Left lobe of liver (tissue), 2 donors: ENCODE measurements at places on chromosomes 5 and 9. TPM values are rescaled to one million over a fixed set of nuclear protein-coding genes. Genes with fewer than 3 reads are reported as not detected.

Gene TEX48
- total RNA-seq = not detected

Gene SLC4A9
- total RNA-seq = 0.10 TPM

Gene SLC45A2
- total RNA-seq = 0.48 TPM

Gene FAM78A
- 1.2 TPM for total RNA-seq

Gene MARCOL
- total RNA-seq = not detected

Gene ZNF354C
- 1.3 TPM for total RNA-seq

Gene SPINK4
- total RNA-seq = not detected

Gene PRKAA1
- 38.9 TPM for total RNA-seq

Gene PCDHGA4
- total RNA-seq = 0.53 TPM

Gene STKLD1
- 0.83 TPM for total RNA-seq

Gene RPL37
- total RNA-seq = 375 TPM

Gene ALDOB
- total RNA-seq = 4,002 TPM

Gene MRRF
- 16.3 TPM for total RNA-seq

Gene C9orf153
- total RNA-seq = 0.15 TPM

Gene PCDHB15
- total RNA-seq = 0.38 TPM

Gene GPR150
- total RNA-seq = 0.23 TPM

Gene NTNG2
- 0.38 TPM for total RNA-seq

Gene PCDHA9
- total RNA-seq = not detected

DNA sequence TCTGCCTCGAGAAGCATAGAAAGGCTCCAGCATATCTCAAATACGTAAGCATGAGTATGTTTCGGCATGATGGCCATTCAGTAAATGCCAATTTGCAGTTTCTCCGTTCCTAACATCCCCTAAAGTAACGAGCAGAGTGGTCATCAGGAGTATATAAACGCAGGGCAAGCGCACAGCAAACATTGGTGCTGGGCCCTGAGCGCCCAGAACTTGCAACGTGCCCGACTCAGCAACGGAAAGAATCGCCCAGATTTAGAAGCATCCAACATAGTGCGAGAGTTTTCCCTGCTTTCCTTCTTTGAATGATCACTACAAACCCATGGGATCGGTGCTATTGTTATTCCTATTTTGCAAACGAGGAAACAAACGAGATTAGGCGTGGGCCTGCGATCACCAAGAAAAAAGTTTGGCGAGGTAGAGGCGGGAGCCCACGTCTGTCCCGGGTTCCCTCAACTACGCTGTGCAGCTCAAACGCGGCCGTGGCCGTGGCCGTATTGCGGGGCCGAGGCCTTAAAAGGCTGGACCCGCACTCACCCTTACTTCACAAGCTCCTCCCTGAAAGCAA lies 505 bp downstream of the RPS14 start:
- DNase-seq = no peak

DNA sequence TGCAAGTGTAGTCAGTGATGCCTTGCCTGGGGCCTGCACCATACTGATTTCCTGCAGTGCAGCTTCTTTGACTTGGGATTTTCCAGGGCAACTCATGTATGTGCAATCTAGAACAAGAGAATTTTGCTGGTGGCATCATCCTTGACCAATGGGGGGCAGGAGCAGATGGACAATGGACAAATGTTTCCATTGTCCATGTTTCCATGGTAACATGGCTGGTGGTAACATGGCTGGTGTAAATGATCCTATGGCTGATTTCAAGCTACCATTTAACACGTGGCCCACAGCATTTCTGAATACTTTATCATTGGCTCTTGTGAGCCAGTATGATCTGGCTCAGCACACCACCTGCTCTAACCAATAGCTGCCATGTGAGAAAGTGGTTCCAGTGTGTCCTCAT lies 130.1 kb upstream of the OSMR start:
- no peak for DNase-seq

GRCh38 chr5:54704825-54705224 lies 187.3 kb downstream of the SNX18 start:
- no peak for DNase-seq

GRCh38 chr5:142821733-142822487 lies 51.7 kb downstream of the ARHGAP26 start:
- no peak for DNase-seq

- no peak for DNase-seq
Measured at GRCh38 chr9:123080444-123080843, 47.0 kb downstream of the GPR21 start.

GRCh38 chr5:86500947-86501346 lies 116.8 kb upstream of the COX7C start:
- no peak for DNase-seq

DNA sequence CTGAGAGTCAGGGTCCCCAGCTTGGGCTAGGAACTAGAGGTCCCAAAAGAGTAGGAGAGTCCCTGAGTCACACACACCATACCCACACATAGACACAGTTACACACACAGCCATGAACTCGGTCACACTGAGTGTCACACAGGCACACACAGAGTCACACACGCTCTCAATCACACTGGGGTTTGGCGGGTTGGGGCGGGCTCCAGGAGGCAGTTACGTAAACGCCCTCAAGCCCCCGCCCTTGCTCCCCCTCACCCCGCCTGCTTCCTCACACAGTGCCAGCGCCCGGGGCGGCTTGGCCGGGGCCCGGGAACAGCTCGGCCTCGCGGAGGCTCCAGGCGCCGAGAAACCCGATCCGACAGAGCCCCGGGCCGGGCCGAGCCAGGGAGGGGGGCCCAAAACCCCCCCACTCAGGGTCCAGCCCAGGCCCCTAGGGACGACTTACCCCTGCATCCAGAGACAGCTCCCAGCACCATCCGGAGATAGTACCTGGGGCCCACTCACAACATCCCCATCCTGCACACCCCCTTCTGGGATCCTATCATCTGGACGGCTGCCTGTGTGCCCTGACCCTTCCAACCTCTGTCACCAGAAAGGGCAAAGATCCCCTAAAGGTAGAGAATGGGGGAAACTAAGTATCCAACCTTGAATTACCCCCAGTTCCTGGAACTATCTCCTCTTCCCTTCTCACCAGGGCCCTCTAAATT lies 3.5 kb upstream of the CNTFR start:
- peak; percentile 89 for DNase-seq

- no peak for DNase-seq
Measured at GRCh38 chr9:77912895-77913693, 118.5 kb downstream of the GNAQ start.

GRCh38 chr5:150647275-150648251 lies 7.1 kb downstream of the SYNPO start:
- no peak for DNase-seq

DNA sequence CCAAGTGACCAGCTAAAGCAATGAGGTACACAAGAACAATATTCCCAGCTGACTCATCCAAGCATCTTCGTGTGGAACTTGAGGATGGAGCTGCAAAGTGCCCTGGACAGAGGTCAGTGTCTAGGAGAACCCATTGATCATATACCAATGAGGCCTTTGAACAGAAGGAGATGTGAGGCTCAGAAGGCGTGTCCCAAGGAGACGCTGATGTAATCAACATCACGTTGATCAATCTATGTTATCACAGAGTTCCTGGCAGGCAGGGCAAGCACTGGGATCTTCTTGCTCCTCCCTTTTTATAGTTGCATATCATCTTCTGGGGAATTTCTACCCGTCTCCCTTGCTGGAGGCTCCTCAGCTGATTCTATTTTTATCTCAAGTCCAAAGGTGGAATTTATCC lies 163.4 kb downstream of the TRPM6 start:
- no peak for DNase-seq

- no peak for DNase-seq
Measured at GRCh38 chr5:56272765-56273164, 39.6 kb upstream of the ANKRD55 start.

GRCh38 chr5:151298063-151298855 lies 5.3 kb downstream of the SLC36A3 start:
- no peak for DNase-seq

DNA sequence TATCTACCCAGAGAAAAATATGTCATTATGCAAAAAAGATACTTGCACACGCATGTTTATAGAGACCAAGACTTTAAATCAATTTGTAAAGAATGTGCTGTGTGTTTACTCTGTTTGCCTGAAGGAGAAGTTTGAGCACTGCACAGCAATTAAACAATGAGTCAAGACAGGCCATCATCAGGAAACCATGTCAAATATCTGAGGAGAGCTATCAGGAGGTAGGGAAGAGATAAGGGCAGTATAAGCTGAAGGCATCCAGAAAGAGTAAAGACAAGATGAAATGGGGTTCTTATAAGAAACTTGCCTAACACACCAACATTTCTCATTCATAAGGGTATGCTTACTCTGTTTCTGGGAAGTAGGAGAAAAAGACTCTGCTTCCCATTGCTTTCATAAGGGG lies 405.8 kb upstream of the PTGER4 start:
- DNase-seq = no peak

- no peak for DNase-seq
Measured at GRCh38 chr5:117144086-117144485, 569.5 kb upstream of the SEMA6A start.

DNA sequence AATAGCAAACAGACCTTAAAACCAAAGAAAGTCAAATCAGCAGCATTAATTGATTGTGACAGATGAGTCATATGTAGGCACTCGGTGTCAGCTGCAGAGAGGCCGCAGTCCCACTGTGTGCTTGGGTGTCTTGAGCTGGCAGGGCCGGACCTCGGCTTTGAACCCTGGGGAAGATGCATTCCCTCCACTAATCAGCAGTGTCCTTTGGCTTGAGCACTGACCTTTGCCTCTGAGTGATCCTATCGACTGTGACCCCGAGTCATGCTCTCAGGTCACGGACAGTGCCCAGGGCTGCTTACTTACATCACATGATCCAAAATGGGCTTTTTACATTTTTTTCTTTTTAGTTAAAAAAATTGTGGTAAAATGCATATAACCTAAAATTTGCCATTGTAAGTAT lies 188.7 kb downstream of the GADD45G start:
- DNase-seq = peak; percentile 86

- DNase-seq = no peak
Measured at GRCh38 chr5:110048491-110048890, 358.8 kb downstream of the MAN2A1 start.

GRCh38 chr9:114285166-114285867 lies 37.6 kb upstream of the ORM1 start:
- DNase-seq = peak; percentile 39

GRCh38 chr5:50800410-50800809 lies 134.0 kb downstream of the PARP8 start:
- no peak for DNase-seq

- no peak for DNase-seq
Measured at GRCh38 chr5:137760719-137761516, 6.8 kb upstream of the HNRNPA0 start.

DNA sequence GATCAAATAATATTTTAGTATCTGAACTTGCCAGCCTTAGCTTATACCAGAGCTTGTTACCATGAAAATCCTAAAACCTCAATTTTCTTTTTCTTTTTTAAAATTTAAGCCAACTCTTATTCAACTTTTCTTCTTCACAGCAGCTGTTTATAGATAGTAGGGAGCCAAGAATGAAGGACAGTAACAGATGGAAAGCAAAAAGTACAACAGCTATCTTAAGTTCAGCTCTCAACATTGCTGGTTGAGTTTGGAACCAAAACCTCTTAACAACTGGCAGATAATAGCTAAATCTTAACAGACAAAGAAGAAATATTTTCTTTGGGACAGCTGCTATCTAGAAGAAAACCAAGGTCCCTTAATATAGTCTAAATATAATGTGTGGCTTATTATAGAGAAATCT lies 74.7 kb downstream of the PJA2 start:
- no peak for DNase-seq

DNA sequence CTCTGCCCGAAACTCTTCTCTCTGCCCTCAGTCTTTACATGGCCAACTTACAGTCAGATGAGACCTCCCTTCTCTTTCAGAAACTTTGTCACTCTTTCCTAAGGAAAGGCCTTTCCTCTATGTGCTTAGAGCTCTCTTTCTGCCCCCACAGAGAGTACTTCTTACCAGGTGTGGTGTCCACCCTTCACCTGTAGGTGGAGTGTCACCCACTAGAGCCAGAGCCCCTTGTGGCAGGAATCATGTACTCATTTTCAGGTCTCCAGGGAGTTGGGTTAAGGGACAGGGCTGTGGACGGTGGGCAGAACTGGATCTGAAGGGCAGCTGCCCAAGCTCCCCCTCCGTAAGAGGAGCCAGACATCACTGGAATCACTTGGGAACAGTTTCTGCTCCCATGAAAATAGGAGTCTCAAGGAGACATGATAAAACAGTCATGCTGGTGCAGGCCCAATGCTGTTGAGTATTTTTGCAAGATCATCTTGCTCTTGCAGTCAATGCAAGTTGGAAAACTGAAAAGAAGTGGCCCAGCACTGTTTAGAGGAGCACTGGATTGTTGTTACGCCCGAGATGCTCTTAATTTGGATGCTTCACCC lies 436.7 kb downstream of the ZSWIM6 start:
- no peak for DNase-seq

- DNase-seq = no peak
Measured at GRCh38 chr5:127827451-127827850, 124.3 kb downstream of the CCDC192 start.

GRCh38 chr9:119003882-119004617 lies 365.2 kb downstream of the BRINP1 start:
- DNase-seq = no peak

- DNase-seq = no peak
Measured at GRCh38 chr9:9783211-9783610, 829.6 kb downstream of the PTPRD start.

GRCh38 chr9:129449066-129449465 lies 171.8 kb downstream of the C9orf50 start:
- DNase-seq = no peak

DNA sequence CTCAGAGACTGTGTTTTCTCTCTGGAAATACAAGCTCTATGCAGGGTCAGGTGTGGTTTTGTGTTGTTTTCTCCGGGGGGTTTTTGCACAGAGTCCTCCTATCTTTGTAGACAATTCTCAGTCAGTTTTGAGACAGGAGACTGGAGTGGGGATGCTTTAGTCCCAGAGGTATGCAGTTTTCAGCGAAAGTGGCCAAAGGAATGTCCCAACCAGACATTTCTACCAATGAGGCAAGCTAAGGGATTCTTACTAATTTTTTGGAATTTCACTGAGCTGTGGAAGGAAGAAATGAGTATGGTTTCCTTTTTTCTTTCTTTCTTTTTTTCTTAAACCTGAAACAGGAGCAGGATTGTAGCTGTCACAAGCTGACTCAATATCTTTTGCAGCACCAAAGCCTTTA lies 35.3 kb upstream of the PLPP1 start:
- no peak for DNase-seq

GRCh38 chr9:30711591-30711990 lies 1672.9 kb upstream of the ACO1 start:
- DNase-seq = no peak

GRCh38 chr9:69385581-69386033 lies 60.6 kb downstream of the ENTREP1 start:
- no peak for DNase-seq

- no peak for DNase-seq
Measured at GRCh38 chr5:131193106-131193505, 22.4 kb downstream of the LYRM7 start.

- no peak for DNase-seq
Measured at GRCh38 chr9:135357863-135358551, 121.6 kb upstream of the PPP1R26 start.

GRCh38 chr5:2112173-2113025 lies 229.7 kb upstream of the IRX4 start:
- DNase-seq = no peak

- DNase-seq = no peak
Measured at GRCh38 chr5:61599370-61600122, 267.5 kb downstream of the ZSWIM6 start.

- no peak for DNase-seq
Measured at GRCh38 chr5:108729242-108729615, 18.5 kb upstream of the FER start.

- DNase-seq = no peak
Measured at GRCh38 chr5:1660001-1660400, 136.2 kb upstream of the LPCAT1 start.
